Airway epithelial cell (primary cell): ENCODE measurements at places on chromosomes 6 and 20. TPM values are rescaled to one million over a fixed set of nuclear protein-coding genes. Genes with fewer than 3 reads are reported as not detected.

Gene C6orf58
- total RNA-seq, result not detected in 2 replicates

Gene NFYA
- total RNA-seq, result 7.5 and 16.2 TPM in 2 replicates

Gene SLC32A1
- total RNA-seq, result not detected in 2 replicates

Gene IL17F
- total RNA-seq, result not detected in 2 replicates

Gene COL9A1
- total RNA-seq, result not detected in 2 replicates

Gene TRIM15
- total RNA-seq, result not detected in 2 replicates

Gene ID4
- total RNA-seq, result 1.3 and 2.1 TPM in 2 replicates

Gene ZSCAN23
- 0.74 and 1.4 TPM in 2 replicates for total RNA-seq

Gene BHLHE23
- not detected in 2 replicates for total RNA-seq

Gene CDSN
- 0.14 TPM in 1 of 2 replicates, not detected in the other for total RNA-seq

Gene NHLRC1
- 1.8 and 3.9 TPM in 2 replicates for total RNA-seq

Gene ARHGAP18
- 5.6 and 9.1 TPM in 2 replicates for total RNA-seq

Gene SIRPG
- total RNA-seq, result not detected in 2 replicates

Gene MAPK14
- 46.7 and 48.8 TPM in 2 replicates for total RNA-seq

Gene AIF1
- not detected in 2 replicates for total RNA-seq

Gene PPP1R16B
- total RNA-seq, result under 0.01 TPM in 1 of 2 replicates, not detected in the other

Gene LY6G6D
- total RNA-seq, result not detected in 2 replicates

Gene EYS
- total RNA-seq, result 0.28 and 0.37 TPM in 2 replicates

Gene TTLL9
- not detected in 2 replicates for total RNA-seq

Gene SEMG1
- total RNA-seq, result not detected in 2 replicates

Gene MSH5
- total RNA-seq, result 10.5 and 12.6 TPM in 2 replicates

Gene SAMD3
- not detected in 2 replicates for total RNA-seq

Gene APOM
- 2.3 and 3.9 TPM in 2 replicates for total RNA-seq

Gene ARFGEF3
- total RNA-seq, result 3.0 and 4.9 TPM in 2 replicates

Gene CASS4
- total RNA-seq, result 0.21 TPM in 1 of 2 replicates, not detected in the other

Gene GMPR
- 0.21 TPM in 1 of 2 replicates, not detected in the other for total RNA-seq

Gene OPRM1
- total RNA-seq, result 0.42 TPM in 1 of 2 replicates, not detected in the other

Gene NT5E
- 50.2 and 60.2 TPM in 2 replicates for total RNA-seq

Gene LAMA4
- total RNA-seq, result 1.7 and 2.9 TPM in 2 replicates

Gene CASP8AP2
- 3.7 and 7.5 TPM in 2 replicates for total RNA-seq

Gene SLC22A3
- total RNA-seq, result 2.2 and 2.3 TPM in 2 replicates

Gene LY6G5C
- 0.42 and 0.79 TPM in 2 replicates for total RNA-seq

Gene ZBTB9
- 3.3 and 5.3 TPM in 2 replicates for total RNA-seq

Gene SLC22A7
- not detected in 2 replicates for total RNA-seq

Gene HEY2
- 0.60 and 0.78 TPM in 2 replicates for total RNA-seq

Gene MCHR2
- not detected in 2 replicates for total RNA-seq

Gene FABP7
- not detected in 2 replicates for total RNA-seq

Gene SLC26A8
- total RNA-seq, result not detected in 2 replicates

Gene GPR6
- total RNA-seq, result not detected in 2 replicates

Gene ZNF322
- total RNA-seq, result 5.2 and 6.7 TPM in 2 replicates

Gene EYA4
- 1.4 and 3.9 TPM in 2 replicates for total RNA-seq

Gene IFNGR1
- total RNA-seq, result 37.2 and 53.3 TPM in 2 replicates

Gene NOX3
- total RNA-seq, result not detected in 2 replicates

Gene RBM38
- total RNA-seq, result 14.2 and 19.8 TPM in 2 replicates

Gene RIMS1
- 0.35 TPM in 1 of 2 replicates, not detected in the other for total RNA-seq
